ENCODE measurements at places on chromosomes 6 and 20.

DNA sequence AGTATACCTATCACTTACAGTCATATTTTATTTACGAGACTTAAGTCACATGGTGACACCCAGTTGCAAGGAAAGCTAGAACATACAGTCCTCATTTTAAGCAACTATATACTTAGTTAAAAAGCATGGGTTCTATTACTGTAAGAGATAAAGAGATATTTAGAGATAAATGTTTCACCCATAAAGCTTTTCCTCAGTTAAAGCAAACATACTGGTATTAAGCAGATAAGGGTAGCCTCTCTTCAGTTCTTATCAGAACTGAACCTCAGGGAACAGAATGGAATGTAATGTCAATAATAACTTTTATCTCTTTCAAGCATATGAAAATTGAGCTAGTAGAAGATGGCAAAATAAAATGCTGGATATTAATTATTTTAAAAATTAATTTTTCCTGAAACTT is 9.9 kb upstream of the ASCC3 start:
- DNase-seq: no peak

- no peak for DNase-seq
These were observed 119.3 kb downstream of the RNF144B start for GRCh38 chr6:18506382-18507017.

DNA sequence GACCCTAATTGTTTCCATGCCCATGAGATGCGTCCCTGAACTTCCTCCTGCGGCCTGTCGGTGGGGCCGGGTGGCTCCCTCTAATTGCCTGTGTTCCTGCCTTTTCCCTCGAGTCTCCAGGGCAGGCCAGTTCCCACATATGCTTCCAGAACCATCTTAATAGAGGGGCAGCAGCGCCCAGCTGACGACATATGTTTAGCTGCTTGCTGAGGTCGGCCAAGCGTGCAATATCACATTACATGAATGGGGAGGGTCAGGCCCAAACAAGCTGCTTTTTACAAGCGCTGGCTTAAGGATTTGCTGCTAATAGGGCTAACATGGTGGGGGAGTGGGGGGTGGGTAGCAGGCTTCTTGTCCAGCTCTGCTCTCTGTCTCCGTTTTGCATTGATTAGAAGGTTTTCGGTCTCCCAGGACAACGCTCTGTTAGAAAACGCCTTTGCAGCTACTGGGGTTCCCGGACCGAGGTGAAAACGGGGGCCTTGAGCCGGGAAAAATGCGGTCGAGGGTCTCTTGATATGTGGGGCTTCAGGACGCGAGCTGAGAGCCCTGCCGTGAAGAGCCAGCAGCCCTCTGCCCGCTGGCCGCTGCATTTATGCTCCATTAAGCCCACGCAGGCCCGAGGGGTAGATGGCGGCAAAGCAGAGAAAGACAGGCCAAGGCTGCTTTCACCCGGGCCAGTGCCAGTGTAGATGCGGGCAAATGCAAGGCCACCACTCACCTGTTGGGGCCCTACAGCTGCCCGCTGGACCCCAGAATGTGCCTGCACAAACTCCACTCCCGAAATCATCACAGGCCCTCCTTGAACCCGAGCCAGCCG is 308.5 kb downstream of the BMP7 start:
- DNase-seq: no peak

DNA sequence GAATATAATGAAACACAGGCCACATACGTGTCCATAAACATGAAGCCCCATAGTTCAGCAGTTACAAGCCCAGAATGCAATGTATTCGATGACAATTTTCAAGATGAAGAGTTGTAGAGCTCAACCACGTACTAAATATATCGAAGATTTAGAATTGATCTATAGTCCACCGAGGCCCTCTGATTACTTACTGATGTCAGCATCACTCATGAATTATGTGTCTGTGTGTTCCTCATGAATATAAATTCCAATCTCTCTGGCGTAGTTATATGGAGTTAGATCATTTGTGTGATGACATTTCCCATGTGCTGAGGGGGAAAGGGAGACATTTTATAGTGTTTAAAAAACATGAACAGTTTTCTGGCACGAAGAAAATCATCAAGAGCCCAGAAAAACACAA is 97.5 kb downstream of the PFDN4 start:
- DNase-seq: no peak

DNA sequence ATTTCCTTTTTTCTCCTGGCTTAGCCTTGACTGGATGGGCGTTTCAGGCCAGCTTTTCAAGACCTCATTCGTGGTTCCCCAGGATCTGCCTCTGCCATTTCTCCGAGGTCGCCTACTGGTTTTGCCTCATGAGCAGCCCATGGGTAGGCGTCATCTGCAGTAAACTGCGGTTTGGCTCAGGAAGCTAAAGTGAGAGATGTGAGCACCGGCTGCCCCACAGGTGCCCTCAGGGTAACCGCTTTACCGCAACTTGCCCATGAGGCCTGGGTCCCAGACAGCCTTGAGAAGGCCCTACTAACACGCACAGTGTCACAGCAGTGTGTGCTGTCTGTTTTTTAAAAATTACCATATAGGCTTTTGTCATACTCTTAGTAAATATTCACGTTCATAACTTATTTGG is 53.4 kb upstream of the TBXT start:
- no peak for DNase-seq

- DNase-seq: no peak
These were observed 12.4 kb upstream of the CDC5L start for GRCh38 chr6:44375071-44375470.

- DNase-seq: no peak
These were observed 12.5 kb downstream of the VSTM2L start for GRCh38 chr20:37915434-37915787.

DNA sequence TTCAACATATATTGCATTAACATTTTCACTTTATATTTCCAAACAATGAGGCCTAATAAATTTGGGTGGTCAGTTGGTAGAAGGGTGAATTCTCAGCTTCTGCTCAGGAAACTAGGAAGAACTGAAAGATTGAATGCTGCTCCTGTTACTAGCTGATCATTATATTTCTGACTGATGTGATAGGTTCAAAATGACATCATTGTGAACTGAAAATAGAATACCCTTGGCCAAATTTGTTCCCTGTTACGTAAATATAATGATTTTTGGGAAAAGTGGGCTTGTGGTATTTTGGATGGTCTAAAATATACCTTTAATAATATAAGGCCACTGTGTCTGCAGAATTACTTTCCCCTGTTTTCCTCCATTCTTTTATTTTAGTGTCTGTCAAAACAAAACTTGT is 2.8 kb downstream of the UST start:
- no peak for DNase-seq

- DNase-seq: no peak
These were observed 650.7 kb upstream of the ZNF337 start for GRCh38 chr20:26347396-26347795.

DNA sequence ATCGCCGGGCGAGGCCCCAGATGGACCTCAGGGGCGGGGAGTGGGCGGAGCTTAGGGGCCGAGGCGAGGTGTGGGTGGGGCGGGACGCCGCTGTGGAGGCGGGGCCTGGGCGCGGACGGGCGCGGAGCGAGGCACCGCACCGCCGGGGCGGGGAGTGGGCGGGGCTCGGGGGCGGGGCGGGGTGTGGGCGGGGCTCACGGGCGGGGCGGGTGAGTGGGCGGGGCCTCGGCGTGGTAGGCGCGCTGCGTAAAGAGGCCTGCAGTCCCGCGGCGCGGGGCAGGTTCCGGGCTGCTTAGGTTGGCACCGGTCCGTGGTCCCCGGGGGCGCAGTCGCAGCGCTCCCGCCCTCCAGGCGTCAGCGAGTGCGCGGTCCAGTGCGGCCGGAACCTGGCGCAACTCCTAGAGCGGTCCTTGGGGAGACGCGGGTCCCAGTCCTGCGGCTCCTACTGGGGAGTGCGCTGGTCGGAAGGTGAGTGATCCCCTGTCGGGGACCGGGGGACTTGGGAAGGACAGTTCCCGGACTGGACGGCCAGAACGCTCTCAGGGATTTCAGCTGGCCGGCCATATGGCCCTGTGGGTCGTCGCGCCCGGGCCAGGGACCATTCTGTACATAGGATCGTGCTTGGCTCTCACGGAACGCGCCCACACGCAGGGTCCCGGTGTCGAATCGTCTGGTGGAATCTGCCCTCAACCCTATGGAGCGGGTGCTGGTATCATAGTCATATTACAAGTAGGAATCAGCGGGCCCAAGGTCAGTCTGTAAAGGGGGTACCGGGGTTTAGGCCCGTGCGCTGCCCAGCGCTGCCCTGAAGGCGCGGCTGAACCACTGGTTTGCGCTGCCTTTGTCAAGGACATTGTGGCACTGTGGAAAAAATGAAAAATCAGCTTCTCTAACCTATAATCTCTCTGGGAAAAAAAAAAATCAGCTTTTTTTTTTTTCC is at the start of gene NQO2:
Gene NQO2, plus strand, starts transcription at position 277 of the 940 bp plus-strand sequence. CDS start 6,659 bp downstream, outside the sequence.
- DNase-seq: peak; percentile 72

DNA sequence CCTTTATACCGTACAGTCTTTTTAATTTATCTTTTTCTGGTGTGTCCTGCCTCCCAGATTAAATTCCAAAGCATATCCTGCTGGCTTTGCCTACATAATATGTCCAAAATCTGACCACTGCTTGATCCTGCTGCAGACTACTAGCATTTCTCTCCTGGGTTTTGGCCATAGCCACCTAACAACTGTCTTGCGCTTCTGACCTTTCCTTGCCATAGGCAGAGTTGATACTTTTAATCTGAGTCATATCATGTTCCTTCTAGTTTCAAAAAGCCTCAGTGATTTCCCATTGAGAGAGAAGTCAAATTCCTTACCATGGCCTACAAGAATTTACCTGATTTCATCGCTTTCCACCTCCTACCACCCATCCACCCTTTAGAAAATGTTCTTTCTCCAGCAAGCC is 104.8 kb downstream of the BCKDHB start:
- DNase-seq: no peak

GRCh38 chr6:79526897-79527296 is 10.3 kb downstream of the LCA5 start:
- DNase-seq: no peak

DNA sequence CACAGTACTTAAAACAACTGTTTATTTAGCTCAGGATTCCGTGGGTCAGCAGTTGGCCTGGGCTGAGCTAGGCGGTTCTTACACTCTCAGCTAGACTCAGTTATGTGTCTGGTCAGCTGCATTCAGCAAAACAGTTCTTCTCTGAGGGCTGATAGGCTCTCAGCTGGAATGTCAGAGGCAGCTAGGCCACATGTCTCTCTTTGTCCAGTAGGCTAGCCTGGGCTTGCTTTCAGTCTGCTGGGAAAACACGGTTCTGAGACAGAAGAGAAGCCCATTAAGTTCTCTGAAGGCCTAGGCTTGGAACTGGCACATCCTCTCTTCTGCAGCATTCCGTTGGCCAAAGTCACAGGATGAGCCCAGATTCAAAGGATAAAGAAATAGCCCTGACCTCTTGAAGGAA is 65.6 kb downstream of the TULP4 start:
- DNase-seq: no peak
